Midbrain (tissue), 1 donor: ENCODE measurements at places on chromosomes 7 and 10.
A peak's percentile ranks its signal among the peaks of the same experiment; 100 is the strongest.

GRCh38 chr10:120997756-120998155 is 146.6 kb downstream of the WDR11 start:
- no peak for DNase-seq

GRCh38 chr10:46234431-46235060 is 52.3 kb upstream of the ANTXRL start:
- DNase-seq, result no peak

- DNase-seq, result no peak
Observed at GRCh38 chr10:92470026-92470425, 103.9 kb downstream of the IDE start.

DNA sequence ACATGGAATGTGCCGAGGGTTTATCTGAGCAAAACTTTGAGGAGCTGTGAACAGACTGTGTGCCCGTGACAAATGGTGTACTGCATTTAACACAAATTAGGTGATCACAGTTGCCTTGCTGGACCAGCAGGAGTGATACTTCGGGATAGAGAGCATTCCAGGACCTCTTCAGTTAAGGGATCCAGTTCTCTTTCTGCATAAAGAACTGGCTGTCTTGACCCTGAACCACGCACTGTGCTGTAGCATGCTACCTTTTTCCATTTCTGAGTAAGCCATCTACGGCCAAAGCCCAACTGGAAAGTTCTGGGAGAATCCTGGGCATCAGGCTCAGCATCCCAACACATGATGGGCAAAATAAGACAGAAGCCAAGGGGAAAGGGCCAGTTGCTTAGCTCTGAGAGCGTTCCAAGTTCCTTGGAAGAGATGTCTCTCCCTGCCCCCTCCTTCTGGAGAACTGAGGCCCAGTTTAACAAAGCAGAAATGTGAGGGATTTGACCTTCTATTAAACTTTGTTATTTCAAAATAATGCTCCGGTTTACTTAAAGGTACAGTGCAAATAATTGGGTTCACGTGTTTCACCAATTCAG is 37.9 kb upstream of the ADD3 start:
- DNase-seq, result peak; percentile 34

GRCh38 chr7:29488977-29489376 is 74.7 kb upstream of the PRR15 start:
- DNase-seq, result peak; percentile 48
